Activated CD4-positive, alpha-beta T cell treated with anti-CD3 and anti-CD28 coated beads, Interleukin-2, amount 50 U/mL, for 24 hours (primary cell): ENCODE measurements at places on chromosomes 12 and 14.

GRCh38 chr14:78345131-78345744, 175.1 kb downstream of the NRXN3 start:
- no peak for DNase-seq

DNA sequence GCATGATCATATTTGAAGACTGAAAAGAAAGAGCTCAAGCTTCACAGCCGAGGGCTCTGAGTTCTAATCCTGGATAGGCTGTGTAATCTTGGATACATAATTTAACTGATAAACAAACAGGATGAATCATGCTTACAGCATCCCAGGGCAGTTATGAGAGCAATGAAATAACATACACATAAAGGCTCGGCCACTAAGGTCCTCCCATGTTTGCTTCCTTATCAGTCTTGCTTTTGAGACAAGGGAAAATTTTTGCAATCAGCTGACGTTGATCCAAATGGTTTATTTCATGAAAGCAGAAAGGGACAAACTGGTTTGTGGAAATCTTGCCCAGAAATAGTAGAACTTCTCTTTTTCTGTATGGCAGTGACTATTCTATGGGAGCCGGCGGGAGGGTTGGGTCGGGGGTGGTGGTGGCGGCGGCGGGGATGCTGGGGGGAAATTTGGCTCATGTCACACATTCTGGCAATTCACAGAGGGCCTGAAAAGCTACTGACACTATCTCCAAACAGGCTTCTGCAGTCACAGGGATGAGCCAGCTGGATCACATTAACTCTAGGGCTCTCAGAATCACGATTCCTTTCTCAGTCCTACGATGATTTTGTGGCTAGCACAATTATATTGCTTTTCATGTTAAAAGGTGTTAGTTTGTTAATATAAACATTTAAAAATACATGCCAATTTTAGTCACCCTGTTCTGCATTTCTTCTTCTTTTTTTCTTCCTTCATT, 124.5 kb downstream of the SLC8A3 start:
- no peak for DNase-seq

DNA sequence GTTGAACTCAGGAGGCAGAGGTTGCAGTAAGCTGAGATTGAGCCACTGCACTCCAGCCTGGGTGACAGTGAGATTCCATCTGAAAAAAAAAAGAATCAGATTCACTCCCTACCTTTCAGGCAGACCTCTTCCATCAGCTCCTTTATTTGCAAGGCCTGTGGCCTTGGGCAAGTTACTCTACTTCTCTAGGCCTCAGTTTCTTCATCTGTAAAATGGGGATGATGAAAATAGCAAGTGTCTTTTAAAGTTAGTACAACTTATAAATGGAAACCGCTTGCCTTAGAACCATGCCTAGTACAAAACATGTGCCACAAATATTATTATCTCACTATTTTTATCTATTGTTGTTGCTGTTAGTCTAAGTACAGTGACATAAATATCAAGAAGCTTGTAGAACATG, 84.3 kb downstream of the STAB2 start:
- no peak for DNase-seq

DNA sequence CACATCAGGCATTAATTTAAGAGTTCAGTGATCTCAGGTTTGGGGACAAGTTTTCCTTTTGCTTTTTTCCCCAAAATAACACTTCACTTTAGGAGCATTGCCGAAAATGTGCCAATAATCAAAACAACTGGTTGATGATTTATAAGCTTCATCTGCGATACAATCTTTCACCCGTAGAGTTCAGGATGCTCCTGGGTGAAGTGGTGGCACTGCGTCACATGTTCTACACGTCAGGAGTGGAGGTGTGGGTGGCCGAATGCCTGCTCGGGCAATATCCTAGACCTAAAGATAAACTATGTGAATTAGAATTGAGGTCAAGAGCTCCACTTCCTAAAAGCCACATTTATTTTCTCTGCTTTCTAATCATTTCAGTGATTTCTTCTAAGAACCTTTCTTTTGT, 70.9 kb upstream of the DICER1 start:
- DNase-seq = no peak

- DNase-seq = no peak
Observed at GRCh38 chr14:58368956-58369355, 26.8 kb upstream of the TOMM20L start.

GRCh38 chr14:94040796-94041195, 14.7 kb downstream of the OTUB2 start:
- no peak for DNase-seq

DNA sequence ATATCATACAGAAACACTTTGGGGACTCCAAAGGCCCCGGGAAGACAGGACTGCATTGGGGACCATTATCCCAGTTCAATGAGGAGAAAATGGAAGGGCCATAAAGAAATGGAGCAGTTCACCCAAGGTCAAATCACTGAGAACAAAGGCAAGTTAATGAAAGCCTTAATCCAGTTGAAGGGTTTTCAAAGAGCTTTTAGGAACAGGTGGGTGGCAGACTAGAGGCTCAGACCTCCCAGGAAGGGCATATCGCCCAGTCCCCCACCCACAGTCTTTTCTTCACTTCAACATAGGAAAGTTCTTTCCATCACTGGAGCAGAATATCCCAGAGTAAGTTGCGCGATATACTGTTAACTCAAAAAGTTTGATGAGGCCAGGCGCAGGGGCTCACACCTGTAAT, 136.1 kb upstream of the CCND2 start:
- no peak for DNase-seq

GRCh38 chr12:15732341-15733061, 56.7 kb downstream of the EPS8 start:
- DNase-seq = no peak
